ENCODE measurements at places on chromosomes 12 and 14. TPM values are rescaled to one million over a fixed set of nuclear protein-coding genes. Genes with fewer than 3 reads are reported as not detected.
A peak's percentile ranks its signal among the peaks of the same experiment; 100 is the strongest.

Gene SSTR1
- total RNA-seq, result not detected

Gene DIABLO
- 46.3 TPM for total RNA-seq

Gene LTB4R
- 14.2 TPM for total RNA-seq

Gene TSPAN8
- total RNA-seq, result not detected

- no peak overlapping the region for H3K27ac ChIP-seq
- H3K27me3 ChIP-seq, result peaks cover 19% of the 10 kb centered on the region
- no peaks in the 10 kb centered on the region for H3K36me3 ChIP-seq
Measured at GRCh38 chr12:13227191-13227590, 30.7 kb downstream of the EMP1 start.

DNA sequence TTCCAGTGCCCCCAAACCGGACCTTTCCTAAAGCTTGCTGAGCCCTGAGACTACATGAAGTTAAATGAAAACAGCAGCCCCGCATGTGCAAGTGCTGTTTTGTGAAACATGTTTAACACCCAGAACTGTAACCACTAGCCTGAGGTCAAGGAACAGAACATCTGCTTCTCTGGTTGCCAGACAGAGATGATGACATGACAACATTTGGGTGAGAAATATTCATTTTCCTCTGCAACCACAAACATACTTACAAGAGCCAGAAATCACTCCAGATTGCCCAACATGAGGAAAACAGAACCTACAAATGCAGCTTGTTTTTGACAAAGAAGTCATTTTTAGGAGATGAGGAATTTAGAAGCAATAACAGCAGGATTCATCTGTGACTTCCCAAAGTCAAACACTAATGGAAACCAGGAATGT is 110.4 kb downstream of the BCAT1 start:
- H3K27me3 ChIP-seq, result peaks cover 10% of the 10 kb centered on the region
- peaks cover 7% of the 10 kb centered on the region for H3K36me3 ChIP-seq
- peak overlapping the region; percentile 87 for H3K27ac ChIP-seq
- peak overlapping the region; percentile 36 for H3K4me3 ChIP-seq
- peak; percentile 53 for DNase-seq

DNA sequence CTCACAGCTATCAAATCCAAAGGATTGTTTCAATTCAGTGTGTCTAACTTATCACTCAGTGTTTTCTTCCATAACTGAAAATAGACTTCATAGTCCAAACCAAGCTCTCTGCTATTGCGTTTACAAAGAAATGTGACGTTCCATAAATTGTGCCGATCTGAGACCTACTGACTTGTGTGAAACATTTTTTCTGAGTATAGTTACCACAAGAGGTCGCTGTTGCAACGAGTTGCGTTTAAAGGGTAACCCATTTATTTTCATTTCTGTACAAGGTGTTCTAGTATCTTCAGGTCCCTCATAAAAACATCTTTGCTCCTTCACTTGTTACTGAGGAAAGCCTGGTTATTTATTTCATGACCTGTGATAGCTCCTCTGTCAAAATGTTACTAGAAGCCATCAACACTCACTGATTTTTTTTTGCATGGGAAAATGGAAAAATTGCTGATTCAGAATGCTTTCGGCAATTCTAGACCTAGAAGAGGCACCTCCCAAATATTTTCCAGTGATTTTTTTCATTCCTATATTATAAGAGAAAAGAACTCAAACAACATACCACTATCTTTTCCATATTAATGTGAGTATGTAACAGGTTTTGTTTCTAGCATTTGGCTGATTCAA is 60.9 kb upstream of the OR4E1 start:
- H3K27me3 ChIP-seq, result peaks cover 35% of the 10 kb centered on the region
- DNase-seq, result peak; percentile 45
- peaks cover 10% of the 10 kb centered on the region for H3K4me1 ChIP-seq
- no peaks in the 10 kb centered on the region for H3K36me3 ChIP-seq
- peak overlapping the region; percentile 1 for H3K27ac ChIP-seq
- H3K4me3 ChIP-seq, result peak overlapping the region; percentile 63

DNA sequence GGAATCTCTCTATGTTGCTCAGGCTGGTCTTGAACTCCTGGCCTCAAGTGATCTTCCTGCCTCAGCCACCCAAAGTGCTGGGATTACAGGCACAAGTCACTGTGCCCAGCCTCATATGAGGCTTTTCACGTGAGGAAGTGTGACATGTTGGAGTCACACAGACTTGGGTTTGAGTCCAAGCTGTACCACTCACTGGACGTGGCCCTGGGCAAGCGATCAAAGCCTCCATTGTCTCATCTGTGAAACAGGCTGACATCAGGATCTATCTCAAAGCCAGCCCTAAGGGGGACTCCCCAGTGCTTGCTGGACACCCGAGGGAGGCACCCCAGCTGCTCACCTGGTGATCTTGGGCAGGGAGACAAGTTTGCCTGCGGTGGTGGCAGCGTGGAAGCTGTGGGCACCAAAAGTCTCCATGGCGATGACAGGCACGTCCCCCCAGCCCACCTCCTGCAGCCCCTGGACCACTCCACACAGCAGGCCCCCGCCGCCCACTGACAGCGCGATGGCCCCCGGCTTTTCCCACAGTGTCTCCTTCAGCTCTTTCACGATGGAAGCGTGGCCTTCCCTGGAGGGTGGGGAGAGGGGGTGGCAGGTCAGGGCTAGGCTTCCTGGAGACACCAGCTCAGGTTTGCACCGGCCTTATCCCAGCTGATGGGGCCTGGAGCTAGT is 6.7 kb downstream of the SDS start:
- DNase-seq, result no peak
- no peaks in the 10 kb centered on the region for H3K4me1 ChIP-seq
- no peaks in the 10 kb centered on the region for H3K36me3 ChIP-seq
- H3K27ac ChIP-seq, result no peak overlapping the region

GRCh38 chr12:123029550-123029949 is 49.1 kb downstream of the ARL6IP4 start:
- H3K36me3 ChIP-seq, result peaks cover 6% of the 10 kb centered on the region
- H3K4me1 ChIP-seq, result peaks cover 34% of the 10 kb centered on the region
- H3K27me3 ChIP-seq, result no peaks in the 10 kb centered on the region
- no peak for DNase-seq
- H3K27ac ChIP-seq, result no peak overlapping the region

DNA sequence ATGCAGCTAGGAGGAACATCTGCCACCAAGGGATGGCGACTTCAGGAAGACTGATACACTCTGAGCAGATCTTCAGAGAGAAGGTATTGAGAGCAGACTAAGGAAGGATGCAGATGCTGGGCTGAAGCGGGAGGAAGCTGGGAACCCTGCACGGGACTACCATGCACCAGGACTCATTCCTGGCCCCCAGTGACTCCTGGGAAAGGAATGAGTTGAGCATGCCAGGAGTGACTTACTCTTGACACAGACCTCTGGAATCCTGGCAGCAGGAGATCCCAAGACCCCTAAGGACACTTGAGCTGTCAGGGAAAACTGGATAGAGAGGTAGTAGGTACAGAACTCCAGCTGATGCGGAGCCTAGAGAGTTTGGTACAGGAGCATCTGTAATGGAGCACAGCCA is 336.1 kb downstream of the RPS29 start:
- no peak for DNase-seq
- peaks cover 2% of the 10 kb centered on the region for H3K27me3 ChIP-seq
- H3K27ac ChIP-seq, result no peak overlapping the region
- H3K36me3 ChIP-seq, result no peaks in the 10 kb centered on the region

- H3K4me3 ChIP-seq, result peak overlapping the region; percentile 82
- no peak for DNase-seq
- no peaks in the 10 kb centered on the region for H3K36me3 ChIP-seq
- H3K27ac ChIP-seq, result no peak overlapping the region
- no peaks in the 10 kb centered on the region for H3K27me3 ChIP-seq
Measured at GRCh38 chr12:10214136-10214894, 1.6 kb downstream of the GABARAPL1 start.

DNA sequence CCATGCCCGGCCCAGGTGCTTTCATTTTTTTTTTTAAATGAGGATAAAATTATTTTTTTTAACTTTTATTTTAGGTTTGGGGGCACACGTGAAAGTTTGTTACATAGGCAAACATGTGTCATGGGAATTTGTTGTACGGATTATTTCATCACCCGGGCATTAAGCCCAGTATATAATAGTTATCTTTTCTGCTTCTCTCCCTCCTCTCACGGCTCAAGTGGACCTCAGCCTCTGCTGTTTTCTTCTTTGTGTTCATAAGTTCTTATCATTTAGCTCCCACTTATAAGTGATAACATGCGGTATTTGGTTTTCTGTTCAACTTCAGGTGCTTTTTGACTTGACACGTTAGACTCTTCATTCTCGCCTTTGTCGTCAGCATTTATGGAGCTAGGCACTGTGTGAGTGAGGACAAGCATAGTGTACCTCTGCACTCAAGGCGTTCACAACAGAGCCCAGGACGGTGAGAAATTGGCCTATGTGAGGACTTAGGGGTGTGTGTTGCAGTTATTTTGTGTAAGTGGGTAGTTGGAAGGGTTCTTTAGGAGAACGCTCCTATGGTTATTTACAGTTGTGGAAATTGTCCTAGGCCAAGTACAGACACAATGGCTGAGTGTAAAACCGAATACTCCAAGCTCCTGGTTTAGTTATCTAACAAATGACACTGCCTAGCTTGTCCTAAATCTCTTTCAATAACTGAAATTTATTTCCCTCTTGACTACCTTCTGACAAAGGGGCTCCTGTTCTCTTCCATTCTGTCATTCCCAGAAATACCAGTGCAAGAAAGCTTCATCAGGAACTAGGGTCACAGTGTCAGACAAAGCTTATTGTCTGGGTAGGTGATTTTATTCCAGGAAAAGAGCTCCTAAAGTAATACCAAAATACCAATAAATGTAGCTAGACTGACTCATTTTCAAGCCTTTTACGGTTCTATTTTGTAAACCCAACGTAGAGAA is 200.5 kb upstream of the PRICKLE1 start:
- no peak overlapping the region for H3K4me3 ChIP-seq
- no peaks in the 10 kb centered on the region for H3K36me3 ChIP-seq
- no peak for DNase-seq
- peaks cover 1% of the 10 kb centered on the region for H3K27me3 ChIP-seq
- no peak overlapping the region for H3K27ac ChIP-seq

Data from activated CD4-positive, alpha-beta T cell treated with anti-CD3 and anti-CD28 coated beads for 36 hours (primary cell).